Effector memory CD4-positive, alpha-beta T cell (primary cell): ENCODE measurements at places on chromosomes 6 and 20.

DNA sequence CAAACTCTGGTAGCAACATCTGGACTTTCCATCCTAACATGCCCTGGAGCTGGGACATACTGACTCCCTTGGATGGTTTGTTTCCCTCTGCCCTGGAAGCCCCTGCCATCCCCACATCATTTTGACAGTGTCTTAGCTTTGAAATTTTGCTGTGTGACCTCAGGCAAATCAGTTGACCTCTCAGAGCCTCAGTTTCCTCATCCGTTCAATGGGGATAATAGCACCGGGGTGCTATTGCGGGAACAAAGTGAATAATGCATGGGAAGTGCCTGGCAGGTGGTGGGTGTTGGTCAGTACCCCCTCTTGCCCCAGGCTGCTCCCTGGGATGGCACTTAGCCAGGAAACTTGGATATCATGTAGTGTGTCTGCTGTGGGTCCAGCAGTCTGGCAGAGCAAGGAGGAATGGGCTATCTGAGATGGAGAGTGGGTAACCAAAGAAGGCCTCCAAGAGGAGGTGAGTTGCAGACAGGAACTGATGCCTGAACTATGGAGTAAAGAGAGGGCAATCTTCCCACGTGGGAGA lies 88.6 kb downstream of the MRPL14 start:
- no peak for DNase-seq

DNA sequence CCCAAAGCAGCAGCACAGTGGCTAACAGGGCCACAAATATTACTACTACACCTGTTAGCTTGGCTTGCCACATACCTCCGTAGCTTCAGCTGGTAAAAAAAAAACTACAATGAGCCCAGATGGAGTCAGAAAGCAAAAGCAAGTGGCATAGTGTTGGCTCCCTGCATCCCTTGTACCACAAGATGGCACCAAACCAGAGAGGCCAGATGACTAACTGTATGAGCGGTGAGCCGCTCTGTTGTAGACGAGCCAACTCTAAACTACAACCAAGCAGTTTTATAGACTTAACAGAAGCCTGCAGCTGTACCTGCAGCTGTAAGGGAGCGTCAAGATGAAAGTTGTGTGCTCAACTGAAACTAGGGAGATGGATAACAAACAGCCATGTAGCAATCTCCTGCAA lies 84.5 kb upstream of the MCHR2 start:
- no peak for DNase-seq

- DNase-seq: no peak
These were observed 16.1 kb upstream of the CALHM6 start for GRCh38 chr6:116445102-116445501.

GRCh38 chr6:31351033-31351380 lies 6.0 kb downstream of the HLA-B start:
- no peak for DNase-seq

GRCh38 chr6:109610590-109610989 lies 80.4 kb downstream of the AK9 start:
- no peak for DNase-seq

DNA sequence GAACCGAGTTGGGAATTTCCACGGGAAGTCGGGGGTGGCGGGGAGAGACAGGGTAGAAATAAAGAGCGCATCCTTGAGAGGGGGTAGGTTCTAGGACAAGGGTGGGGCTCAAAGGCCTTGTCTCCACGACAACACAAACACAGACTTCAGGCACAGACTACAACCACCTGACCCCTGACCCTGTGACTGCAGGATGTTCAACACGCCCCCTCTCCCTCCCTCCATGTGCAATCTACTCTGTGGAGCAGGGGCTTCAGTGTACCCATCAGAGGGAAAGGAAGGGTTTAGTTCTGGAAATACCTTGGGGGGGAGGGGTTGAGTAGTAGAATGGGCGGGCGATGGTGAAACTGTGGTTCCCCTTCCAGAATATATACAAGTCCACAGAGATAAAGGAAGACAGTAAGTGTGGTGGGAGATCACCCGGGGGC lies 651 bp upstream of the TAPBP start:
- DNase-seq: peak; percentile 78
